ENCODE measurements at places on chromosomes 7 and 10. TPM values are rescaled to one million over a fixed set of nuclear protein-coding genes. Genes with fewer than 3 reads are reported as not detected.
A peak's percentile ranks its signal among the peaks of the same experiment; 100 is the strongest.

The PNLIP gene
- 5.0 TPM for total RNA-seq

- no peaks in the 10 kb centered on the region for H3K4me1 ChIP-seq
- no peaks in the 10 kb centered on the region for H3K36me3 ChIP-seq
These were observed 79.8 kb downstream of the ZNF92 start for GRCh38 chr7:65453341-65454030.

- DNase-seq: no peak
- H3K27ac ChIP-seq: no peak overlapping the region
- H3K4me1 ChIP-seq: no peaks in the 10 kb centered on the region
- H3K4me3 ChIP-seq: no peak overlapping the region
- no peaks in the 10 kb centered on the region for H3K27me3 ChIP-seq
- H3K36me3 ChIP-seq: no peaks in the 10 kb centered on the region
These were observed 435.2 kb upstream of the SEMA3D start for GRCh38 chr7:85622059-85622458.

GRCh38 chr10:14837003-14837756 lies 657 bp downstream of the CDNF start:
- peak overlapping the region; percentile 87 for H3K27ac ChIP-seq
- H3K4me1 ChIP-seq: no peaks in the 10 kb centered on the region
- no peak for DNase-seq

The AKR1C4 gene
- total RNA-seq: not detected

The FZD8 gene
- total RNA-seq: 11.7 TPM

- no peak overlapping the region for H3K27ac ChIP-seq
- H3K36me3 ChIP-seq: no peaks in the 10 kb centered on the region
- no peaks in the 10 kb centered on the region for H3K4me1 ChIP-seq
- H3K4me3 ChIP-seq: no peak overlapping the region
- no peak for DNase-seq
- H3K27me3 ChIP-seq: no peaks in the 10 kb centered on the region
These were observed 92.6 kb downstream of the CREM start for GRCh38 chr10:35219292-35219691.

GRCh38 chr10:107914450-107915214 lies 750.1 kb upstream of the SORCS1 start:
- no peak overlapping the region for H3K27ac ChIP-seq
- no peaks in the 10 kb centered on the region for H3K36me3 ChIP-seq
- H3K4me1 ChIP-seq: no peaks in the 10 kb centered on the region
- peaks cover 10% of the 10 kb centered on the region for H3K27me3 ChIP-seq
- DNase-seq: peak; percentile 18

- H3K27me3 ChIP-seq: peaks cover 9% of the 10 kb centered on the region
- H3K27ac ChIP-seq: no peak overlapping the region
- DNase-seq: no peak
- no peaks in the 10 kb centered on the region for H3K36me3 ChIP-seq
These were observed 98.5 kb downstream of the WDR11 start for GRCh38 chr10:120949609-120950031.

The GRID2IP gene
- total RNA-seq: 0.45 TPM

Measured in colonic mucosa (tissue), 4 donors.